ENCODE measurements at places on chromosomes 3 and 15. TPM values are rescaled to one million over a fixed set of nuclear protein-coding genes. Genes with fewer than 3 reads are reported as not detected.

- no peak overlapping the region for H3K27ac ChIP-seq
- no peaks in the 10 kb centered on the region for H3K27me3 ChIP-seq
- no peak for DNase-seq
These were observed 243.5 kb upstream of the MANF start for GRCh38 chr3:51141573-51141972.

DNA sequence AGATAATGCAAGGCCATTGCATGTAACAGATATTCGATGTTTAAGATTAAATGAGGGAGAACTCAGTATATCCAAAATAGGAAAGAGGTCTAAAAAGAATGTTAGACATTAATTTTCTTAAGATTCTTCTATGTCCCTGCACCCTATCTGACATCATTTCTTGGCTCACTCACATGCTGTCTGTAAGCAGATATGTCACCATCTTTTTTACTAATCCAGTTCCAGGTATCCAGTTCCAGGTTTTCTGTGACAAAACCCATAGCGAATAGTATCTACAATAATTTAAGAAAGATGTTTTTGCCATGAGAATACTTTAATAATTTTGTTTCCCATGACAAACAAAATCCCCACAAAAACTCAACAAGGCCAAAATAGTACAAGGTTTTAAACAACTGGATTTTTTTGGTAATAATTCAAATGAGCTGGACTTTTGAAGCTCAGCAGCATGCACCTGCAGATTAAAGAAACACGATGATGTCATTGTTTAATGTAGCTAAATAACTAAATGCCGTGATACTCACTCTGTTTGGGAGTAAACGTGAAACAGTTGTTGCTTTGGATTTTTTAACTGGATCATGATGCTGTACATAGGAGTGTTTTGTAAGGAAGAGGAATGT, 867.6 kb downstream of the EPHA3 start:
- no peaks in the 10 kb centered on the region for H3K4me1 ChIP-seq
- H3K27ac ChIP-seq, result no peak overlapping the region
- H3K4me3 ChIP-seq, result no peak overlapping the region

GRCh38 chr15:33027306-33028035, 167.0 kb downstream of the FMN1 start:
- H3K4me1 ChIP-seq, result peaks cover 42% of the 10 kb centered on the region
- H3K36me3 ChIP-seq, result no peaks in the 10 kb centered on the region
- DNase-seq, result no peak
- H3K27me3 ChIP-seq, result no peaks in the 10 kb centered on the region

Gene FAM81A
- total RNA-seq, result 2.9 TPM

Gene HDGFL3
- 38.0 TPM for total RNA-seq

Gene PLA2G4D
- total RNA-seq, result not detected

Measured in left ventricle myocardium inferior (tissue), 1 donor.